ENCODE measurements at places on chromosomes 2 and 18.
A peak's percentile ranks its signal among the peaks of the same experiment; 100 is the strongest.

DNA sequence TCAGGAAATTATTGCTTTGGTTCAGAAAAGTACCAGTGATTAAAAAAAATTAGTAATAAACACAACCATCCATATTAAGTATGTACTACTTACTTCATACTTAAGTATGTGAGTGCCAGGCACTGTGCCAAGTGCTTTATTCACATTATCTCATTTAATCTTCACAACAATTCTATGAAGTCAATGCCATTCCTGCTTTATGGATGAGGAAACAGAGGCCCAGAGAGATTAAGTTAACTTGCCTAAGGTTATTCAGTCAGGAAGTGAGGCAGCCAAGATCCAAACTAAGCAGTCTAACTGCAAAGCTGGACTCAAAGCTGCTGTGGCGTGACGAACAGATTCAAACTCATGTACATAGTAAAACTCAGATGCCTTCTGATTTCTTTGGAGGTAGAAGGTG lies 22.3 kb downstream of the DTNB start:
- no peak for DNase-seq

GRCh38 chr2:129720761-129721160 lies 258.7 kb upstream of the RAB6C start:
- no peak for DNase-seq

DNA sequence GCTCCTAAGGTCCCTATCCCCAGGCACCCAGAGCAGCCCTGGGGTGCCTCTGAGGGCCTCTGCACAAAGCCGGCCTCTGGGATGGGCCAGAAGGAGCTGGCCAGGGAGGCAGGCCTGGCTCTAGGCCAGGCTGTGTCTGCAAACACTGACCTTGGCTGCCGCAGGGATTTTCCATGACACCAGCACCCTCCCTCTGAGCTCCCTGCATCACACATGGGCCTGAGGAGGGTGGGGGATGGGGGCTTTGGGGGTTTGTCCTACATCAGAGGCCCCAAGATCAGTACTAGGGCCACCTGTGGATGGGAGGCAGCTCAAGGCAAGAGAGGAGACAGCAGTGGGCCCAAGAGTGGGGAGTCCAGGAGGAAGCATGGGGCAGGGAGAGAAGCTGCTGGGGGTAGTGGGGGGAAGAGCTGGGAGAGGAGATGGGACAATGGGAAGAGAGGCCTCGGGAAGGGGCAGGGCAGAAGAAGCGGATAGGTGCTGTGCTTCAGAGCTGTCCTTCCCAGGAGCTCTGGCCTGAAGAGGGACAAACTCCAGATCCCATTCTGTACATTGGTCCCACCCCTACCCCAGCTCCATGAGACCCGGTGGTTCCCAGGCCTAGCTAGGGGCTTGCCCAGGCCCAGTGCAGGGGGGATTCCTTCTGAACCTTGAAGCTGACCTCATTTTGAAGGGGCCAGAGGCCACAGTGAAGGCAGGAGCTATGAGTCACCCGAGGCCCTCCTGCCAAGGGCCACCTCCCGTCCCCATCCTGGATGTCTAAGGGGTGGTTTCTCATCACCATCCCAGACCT lies 28.0 kb downstream of the KCNK3 start:
- peak; percentile 75 for DNase-seq

GRCh38 chr2:44498551-44498950 lies 136.8 kb downstream of the CAMKMT start:
- no peak for DNase-seq

DNA sequence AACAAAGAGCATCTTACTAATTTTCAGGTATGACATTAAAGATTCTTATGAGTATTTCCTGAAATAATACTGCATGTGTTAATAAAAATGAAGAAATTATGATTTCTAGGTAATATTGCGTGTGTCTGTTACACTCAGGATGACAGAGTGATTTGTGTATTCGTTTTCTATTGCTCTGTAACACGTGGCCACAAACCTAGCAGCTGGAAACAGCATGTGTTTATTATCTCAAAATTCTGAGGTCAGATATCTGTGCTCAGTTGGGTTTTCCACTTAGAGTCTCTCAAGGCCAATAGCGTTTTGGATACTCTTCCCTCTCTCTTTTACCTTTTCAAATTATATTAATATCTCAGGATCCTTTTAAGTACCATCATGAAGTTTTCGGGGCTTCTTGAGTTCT lies 667.9 kb upstream of the CDH7 start:
- DNase-seq, result no peak

- DNase-seq, result no peak
Observed at GRCh38 chr2:203238292-203238703, 520 bp upstream of the CYP20A1 start.

DNA sequence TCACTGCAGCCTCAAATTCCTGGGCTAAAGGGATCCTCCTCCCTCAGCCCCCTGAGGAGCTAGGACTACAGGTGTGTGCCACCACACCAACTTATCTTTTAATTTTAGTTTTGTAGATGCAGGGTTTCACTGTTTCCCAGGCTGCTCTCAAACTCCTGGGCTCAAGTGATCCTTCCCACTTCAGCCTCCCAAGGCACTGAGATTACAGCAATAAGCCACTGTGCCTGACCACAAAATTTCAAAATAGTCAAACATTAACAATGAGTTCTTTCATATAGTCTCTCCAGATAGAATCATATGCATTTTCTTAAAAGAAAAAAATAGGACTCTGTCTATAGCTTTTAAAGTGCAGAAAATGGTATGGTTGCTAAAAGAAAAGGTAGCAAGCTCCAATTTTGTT lies 24.9 kb upstream of the PID1 start:
- DNase-seq, result no peak

Measured in H54 (cell line).